ENCODE measurements at places on chromosomes 1 and 21.

- peak; percentile 67 for DNase-seq
These were observed 6.9 kb upstream of the SLC35D1 start for GRCh38 chr1:67060811-67061218.

GRCh38 chr1:54800899-54801759 lies at the start of gene TTC22:
Gene TTC22, minus strand, starts transcription at chr1:54801323. Its CDS starts 160 bp downstream, at chr1:54801163.
- DNase-seq = no peak

GRCh38 chr1:82836973-82837680 lies 1036.4 kb downstream of the ADGRL2 start:
- DNase-seq = no peak

DNA sequence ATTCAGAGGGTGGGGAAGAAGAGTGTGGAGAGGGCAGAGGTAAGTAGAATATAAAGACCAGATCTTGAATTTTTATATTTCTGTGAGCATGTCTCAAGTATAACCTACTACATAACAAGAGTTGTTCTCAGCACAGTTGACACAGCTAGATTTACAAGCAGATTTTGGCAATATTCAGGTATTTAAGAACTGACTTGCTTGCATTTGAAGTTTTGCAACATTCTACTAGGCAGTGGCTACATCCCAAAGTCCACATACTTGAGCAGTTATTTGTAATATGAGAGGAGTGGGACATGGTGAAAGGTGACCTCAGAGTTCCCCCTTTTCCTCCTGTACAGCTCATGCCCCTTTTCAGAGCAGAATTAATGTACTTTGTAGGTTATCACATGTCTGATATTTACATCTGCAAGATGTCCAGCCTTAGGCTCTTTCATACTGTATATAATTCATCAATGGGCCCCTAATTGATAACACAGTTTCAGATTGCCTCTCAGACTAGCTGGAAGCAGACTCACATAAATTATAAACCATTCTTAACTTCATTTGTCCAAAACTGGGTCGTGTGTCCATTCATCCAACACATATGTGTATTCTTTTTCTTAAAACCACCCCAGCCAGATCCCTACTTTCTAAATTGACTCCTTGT lies 136.7 kb upstream of the RAVER2 start:
- DNase-seq = no peak

DNA sequence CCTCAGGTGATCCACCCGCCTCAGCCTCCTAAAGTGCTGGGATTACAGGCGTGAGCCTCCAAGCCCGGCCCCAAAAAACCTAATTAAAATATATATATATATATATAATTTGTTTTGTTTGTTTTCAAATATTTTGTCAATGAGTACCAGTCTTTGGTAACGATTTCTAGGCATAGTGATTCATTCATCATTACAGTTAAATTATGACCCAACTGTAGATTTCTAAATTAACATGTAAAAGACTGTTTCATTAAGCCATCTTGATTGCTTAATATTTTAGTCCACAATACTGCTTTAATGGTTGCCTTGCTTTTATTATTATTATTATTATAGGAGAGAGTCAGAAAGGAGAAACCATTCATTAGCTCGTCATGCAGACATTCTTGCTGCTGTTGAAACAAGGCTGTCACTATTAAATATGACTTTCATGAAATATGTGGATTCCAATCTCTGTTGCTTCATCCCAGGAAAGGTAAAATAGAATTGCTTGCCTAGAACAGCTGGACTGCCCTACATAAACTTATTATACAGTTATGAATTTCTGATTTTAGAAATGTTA lies 19.9 kb downstream of the FBXO28 start:
- DNase-seq = no peak

- DNase-seq = no peak
These were observed 531.6 kb downstream of the PTPRU start for GRCh38 chr1:29767769-29768425.

DNA sequence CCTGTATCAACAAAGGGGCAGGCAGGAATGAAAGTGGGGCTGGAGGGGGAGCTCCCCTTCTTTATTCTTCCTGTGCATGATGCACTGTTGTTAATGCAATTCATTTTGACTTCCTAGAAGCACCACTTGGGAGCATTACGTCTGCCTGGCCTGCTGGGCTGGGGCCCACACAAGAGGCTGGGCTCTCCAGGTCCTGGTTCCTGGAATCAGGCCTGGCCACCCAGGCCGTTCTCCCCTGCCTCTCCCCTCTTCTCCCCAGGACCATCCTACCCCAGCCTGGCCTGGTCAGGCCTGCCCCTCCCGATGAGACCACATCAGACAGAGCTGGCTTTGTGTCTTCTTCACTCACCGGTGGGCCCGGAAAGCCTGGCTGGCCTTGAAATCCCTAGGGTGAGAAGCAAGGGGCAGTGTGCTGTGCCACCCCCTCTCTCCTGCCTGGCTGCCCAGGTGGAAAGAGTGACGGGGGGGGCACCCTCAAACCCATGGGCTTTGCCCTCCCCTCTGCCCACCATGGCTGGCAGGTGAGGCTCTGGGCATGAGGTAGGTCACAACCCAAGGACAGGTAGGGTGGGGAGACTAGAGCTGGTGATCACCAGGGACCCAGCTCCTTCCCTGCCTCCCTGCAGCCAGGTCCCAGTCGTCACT lies 20.7 kb upstream of the PEF1 start:
- DNase-seq = no peak

DNA sequence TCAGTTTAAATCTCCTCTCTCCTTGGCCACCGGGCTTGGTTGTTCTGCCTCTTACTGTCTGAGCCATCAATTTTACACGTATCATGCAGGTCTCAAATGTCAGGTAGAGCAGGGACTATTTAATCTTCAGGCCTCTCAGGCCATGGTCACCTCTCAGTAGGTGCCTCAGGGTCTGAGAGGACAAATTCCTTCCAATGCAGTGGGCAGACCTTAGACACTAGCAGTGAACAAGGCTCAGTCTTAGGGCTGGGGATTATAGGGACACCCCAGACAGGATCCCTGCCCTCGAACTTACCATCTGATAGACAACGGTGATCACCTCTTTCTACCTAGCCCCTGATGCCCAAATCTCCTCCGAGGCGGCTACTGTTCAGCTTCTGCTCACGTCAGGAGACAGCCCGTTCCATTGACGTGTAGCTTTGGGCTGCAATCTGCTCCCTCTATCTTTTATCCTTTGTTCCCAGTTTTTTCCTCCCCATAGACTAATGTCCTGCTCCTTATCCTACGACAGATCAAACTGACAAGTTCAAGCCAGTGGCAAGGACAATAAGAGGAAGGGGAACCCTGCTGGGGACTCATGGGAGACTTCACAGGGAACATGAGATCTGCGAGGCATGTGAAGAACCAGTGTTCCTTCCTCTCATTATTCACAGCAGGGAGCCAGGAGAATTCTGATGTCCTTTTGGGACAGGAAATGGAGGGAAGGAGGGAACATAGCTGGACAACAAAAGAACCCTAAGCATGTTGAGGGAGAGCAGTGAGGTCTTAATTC lies 1.4 kb upstream of the MYOG start:
- DNase-seq = no peak

DNA sequence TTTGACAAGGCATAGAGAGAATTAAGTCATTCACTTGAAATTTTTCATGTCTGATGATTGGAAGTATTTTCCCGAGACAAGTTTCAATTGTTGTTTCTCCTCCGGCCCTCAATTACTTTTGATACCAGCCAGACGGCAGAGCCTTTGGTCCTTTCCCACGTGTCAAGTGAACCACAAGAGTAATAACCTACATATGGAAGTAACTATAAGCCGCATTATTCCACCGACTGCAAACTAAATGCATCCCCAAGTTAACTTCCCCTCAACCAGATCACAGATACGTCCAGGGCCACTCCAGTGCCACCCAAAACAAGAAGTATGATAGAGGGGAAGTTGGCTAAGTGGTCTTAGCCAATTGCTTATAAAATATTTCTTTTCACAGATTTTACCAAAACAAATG lies 20.2 kb downstream of the COLGALT2 start:
- no peak for DNase-seq

DNA sequence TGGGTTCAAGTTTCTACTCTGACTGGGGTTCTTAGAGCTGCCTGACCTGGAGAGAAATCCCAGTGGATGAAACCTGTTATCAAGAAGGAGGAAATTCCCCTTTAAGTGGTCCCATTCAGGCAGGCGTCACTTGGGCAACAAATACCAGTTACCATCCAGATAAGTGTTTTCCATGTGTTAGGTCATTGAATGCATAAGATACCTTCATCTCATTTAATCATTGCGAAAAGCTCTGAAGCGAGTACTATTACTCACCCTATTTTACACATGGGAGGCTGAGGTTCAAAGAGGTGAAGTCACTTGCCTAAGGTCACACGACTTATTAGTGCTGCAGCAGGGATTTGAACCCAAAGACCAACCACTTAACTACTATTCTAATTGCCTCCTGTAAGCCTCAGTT lies 45.5 kb upstream of the RPL11 start:
- no peak for DNase-seq

GRCh38 chr1:211588711-211589110 lies 9.8 kb upstream of the SLC30A1 start:
- no peak for DNase-seq

DNA sequence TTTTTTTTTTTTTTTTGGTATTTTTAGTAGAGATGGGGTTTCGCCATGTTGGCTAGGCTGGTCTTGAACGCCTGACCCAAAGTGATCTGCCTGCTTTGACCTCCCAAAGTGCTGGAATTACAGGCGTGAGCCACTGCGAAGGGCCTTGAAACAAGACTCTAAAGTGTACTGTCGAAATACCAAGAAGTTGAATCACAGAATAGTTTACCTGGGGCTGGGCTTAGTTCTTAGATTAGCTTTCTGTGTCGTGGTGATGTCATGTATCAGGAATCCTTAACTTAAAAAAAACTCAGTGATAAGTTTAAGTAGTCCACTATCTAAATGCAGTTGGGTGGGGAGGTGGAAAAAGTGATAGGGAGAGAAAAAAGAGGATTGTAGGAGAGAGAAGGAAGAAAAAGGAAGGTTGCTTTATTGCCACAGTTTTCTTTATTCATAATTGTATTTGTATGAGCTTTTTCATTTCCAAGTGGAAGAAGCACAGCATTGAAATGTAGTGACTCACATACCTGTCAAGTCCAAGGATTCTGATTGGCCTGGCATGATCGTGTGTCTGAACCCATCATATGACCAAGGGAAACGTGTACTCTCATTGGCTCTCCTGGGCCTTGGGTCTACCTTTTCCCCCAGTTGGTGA lies 13.4 kb downstream of the ITSN1 start:
- DNase-seq = peak; percentile 72

DNA sequence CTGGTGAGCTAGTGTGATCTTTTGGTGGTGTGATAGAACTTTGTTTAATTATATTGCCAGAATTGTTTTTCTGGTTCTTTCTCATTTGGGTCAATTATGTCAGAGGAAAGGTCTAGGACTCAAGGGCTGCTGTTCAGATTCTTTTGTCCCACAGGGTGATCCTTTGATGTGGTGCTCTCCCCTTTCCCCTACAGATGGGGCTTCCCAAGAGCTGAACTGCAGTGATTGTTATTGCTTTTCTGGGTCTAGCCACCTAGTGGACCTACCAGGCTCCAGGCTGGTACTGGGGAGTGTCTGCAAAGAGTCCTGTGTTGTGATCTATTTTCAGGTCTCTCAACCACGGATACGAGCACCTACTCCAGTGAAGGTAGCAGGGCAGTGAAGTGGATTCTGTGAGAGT lies 25.9 kb upstream of the CD84 start:
- DNase-seq = no peak

DNA sequence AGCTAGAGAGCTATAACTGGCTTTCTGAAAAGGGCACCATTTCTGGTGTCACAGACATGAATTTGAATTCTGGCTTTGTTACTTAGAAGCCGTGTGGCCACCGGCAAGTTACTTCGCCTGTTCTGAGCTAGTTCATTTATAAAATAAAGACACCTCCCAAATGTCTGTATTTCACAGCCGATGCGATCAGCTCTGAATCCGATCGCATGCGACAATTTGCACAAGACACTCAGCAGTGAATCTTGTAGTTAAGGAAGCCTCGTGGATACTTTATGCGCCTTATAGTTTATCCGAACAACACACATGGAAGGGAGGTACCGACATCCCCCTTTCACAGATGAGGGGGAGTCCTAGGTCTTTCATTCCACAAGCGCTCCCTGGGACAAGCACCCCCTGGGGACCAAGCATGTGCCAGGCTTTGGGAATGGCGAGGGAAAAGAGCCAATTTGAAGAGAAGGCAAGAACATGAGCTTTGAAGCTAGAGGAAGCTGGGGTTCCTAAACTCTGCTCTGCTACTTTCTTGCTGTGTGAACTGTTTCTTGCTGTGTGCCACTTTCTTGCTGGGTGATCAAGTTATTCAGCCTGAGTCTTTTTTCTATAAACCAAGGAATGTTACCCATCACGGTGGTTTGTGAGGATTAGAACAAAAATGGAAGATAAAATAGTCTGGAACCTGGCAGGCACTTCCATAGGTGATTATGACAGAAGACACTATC lies 3.9 kb downstream of the ID3 start:
- DNase-seq = peak; percentile 39

GRCh38 chr1:104406728-104407127 lies 657.0 kb downstream of the AMY1C start:
- DNase-seq = no peak

- no peak for DNase-seq
These were observed 149.9 kb downstream of the KIF26B start for GRCh38 chr1:245304698-245305097.

- no peak for DNase-seq
These were observed 14.7 kb upstream of the CFAP126 start for GRCh38 chr1:161382214-161383019.

- DNase-seq = no peak
These were observed 834.2 kb upstream of the CXADR start for GRCh38 chr21:16678429-16679160.

GRCh38 chr1:87186346-87186745 lies 142.3 kb upstream of the LMO4 start:
- DNase-seq = no peak

- peak; percentile 20 for DNase-seq
These were observed 47.1 kb downstream of the C8A start for GRCh38 chr1:56901716-56902115.

- no peak for DNase-seq
These were observed 1017.6 kb downstream of the KCNT2 start for GRCh38 chr1:195590649-195591048.

- DNase-seq = no peak
These were observed 15.4 kb downstream of the EFNA3 start for GRCh38 chr1:155093911-155094621.

DNA sequence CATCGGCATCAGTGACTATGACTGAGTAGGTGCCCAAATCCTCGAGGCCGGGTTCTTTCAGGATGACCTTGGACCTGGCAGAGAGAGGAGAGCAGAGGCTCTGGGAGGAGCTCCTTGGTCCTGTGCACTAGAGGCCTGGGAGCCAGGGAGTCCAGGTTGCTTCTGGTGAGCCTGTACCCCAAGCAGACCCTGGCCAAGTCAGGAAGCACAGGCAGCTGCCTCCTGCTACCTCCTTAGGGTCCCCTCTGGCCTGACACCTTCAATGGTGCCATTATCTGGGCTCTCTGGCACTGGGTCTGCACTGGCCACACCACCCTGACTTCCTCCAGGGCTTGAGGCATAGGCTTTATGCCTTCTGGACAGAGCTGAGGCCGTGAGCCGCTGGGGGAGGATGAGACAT lies 37.7 kb downstream of the MYOM3 start:
- no peak for DNase-seq

DNA sequence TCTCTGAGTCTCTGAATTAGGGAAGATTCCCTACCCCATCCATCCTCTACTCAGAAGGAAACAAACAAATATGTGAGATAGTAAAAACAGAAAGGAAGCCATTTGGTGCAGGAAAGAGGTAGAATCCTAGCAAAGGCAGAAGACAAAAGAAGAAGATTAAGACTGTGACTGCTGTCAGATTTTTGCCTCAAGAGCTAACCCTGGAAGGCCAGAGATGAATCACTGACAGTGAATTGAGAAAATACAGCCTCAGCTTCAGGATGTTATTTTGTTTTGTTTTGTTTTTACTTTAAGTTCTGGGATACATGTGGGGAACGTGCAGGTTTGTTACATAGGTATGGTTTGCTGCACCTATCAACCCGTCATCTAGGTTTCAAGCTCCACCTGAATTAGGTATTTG lies 31.7 kb downstream of the DSTYK start:
- no peak for DNase-seq

Measured in T1000 (cell line).